ENCODE measurements at places on chromosomes 5 and 9.
A peak's percentile ranks its signal among the peaks of the same experiment; 100 is the strongest.

- DNase-seq, result no peak
Measured at GRCh38 chr5:113311301-113311700, 123.5 kb downstream of the TSSK1B start.

GRCh38 chr9:137435980-137436760 lies 5.0 kb downstream of the ENTPD8 start:
- no peak for DNase-seq

- no peak for DNase-seq
Measured at GRCh38 chr9:5110867-5111681, 74.4 kb downstream of the INSL6 start.

- DNase-seq, result no peak
Measured at GRCh38 chr5:38598994-38599617, 42.7 kb upstream of the LIFR start.

- DNase-seq, result no peak
Measured at GRCh38 chr5:102523541-102524175, 24.9 kb upstream of the SLCO6A1 start.

DNA sequence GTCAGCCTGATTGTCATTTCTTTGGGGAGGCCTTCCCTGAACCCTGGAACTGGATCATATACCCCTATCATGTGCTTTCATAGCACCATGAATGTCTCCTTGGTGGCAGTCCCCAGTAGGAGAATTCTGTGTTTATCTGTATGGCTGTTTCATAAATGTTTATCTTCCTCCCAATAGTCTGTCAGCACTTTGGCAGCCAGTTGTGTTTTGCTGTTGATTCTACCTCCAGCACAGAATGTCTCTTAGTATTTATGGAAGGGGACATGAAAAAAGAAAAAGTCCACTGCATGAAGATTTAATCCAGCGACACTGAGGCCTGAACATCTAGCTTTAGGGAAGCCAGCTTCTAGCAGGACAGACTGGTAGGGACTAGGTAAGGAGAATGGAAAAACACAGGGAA lies 38.3 kb downstream of the GHR start:
- DNase-seq, result no peak

DNA sequence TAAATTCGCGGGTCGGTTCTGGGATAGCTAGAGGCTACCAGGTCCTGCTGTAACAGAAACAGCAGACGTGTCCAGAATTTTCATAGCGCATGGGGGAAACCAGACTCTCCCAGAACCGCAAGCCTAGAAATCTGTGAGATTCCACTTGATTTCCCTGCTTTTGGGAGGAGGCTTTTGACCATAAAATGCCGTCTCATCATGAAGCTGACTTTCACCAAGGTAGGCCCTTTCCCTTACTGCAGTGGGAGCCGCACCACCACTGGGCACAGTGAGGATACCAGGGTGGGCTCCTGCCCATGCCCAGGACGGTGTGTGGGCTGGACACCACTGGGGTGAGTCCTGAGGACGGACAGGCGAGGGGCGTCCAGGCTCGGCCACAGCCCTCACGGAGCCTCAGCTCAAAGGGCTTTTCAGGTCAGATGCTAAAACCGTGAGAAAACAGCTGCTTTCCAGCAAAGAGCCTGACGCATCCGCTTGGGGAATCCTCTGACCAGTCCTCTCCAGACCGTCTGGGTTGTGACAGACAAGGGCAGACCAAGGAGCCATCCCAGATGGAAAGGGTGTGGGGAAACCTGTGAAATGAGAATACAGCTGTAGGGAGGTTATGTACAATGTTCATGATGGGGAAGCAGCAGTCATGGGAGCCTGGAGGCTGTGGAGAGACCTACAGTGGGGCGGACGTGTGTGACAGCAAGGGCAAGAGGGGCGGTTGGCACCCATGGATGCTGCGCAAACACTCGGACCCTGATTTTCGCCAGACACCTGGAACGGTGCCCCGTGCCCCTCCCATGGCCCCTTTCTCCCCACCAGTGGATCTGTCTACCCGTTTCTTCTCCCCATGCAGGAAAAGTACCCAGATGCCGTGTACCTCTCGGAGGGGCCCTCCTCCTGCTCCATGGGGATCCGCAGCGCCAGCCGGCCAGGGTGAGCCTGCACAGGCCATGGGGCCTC lies 59.2 kb downstream of the IPPK start:
- no peak for DNase-seq

GRCh38 chr5:72353046-72353445 lies 32.9 kb downstream of the PTCD2 start:
- DNase-seq, result no peak

DNA sequence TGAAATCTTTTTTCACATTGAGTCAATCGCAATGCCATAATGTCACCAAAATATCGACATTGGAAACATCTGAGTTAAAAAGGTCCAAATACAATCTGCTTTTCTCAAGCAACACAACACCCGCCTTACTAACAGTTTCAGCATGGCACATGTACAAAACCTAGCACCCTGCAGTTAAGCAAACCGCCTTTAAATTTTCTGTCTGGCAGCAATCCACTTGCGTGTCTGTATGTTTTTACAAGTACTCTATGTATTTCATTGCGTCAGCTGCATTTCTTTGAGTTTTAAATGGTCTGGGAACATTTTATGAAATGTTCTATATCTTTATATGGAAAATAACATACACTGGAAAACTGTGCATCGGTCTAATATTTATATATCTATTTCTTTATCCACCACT lies 134.6 kb downstream of the DENND1A start:
- DNase-seq, result no peak

- DNase-seq, result no peak
Measured at GRCh38 chr9:102700936-102701335, 294.2 kb upstream of the CYLC2 start.

GRCh38 chr9:107983762-107984161 lies 494.2 kb upstream of the KLF4 start:
- no peak for DNase-seq

DNA sequence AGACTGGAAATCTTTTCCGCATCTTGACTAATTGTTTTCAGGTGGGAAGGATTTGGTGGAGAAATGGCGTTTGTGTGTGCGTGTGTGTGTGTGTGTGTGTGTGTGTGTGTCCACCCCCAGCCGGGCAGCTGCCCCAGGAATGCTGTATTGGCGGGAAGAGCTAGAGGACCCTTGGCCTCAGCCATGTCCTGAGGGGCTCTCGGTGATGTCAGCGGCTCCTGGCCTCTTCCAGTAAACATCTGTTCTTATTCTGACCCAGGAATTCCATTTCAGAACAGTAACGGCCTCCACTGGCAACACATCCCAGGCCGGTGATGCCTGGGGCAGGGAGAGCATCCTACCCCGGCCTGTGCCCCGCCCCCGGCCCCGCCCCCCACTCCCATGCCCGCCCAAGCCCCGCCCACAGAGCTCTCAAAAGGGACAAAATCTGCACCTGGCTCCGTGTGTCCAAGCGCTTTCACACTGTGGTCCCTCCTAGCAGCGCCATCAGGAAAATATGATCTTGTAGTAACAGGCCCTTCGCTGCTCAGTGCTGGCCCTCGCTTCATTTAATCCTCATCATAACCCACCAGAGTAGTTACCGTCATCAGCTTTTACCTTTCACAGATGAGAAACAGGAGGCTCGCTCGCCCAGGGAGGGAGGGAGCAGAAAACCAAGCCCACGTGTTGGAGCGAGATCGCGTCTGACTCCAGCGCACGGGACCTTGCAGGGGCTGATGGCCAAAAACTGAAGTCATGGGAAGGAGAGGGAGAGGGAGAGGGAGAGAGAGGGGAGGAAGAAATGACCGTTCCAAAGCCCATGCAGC lies 18.9 kb downstream of the ADAMTS2 start:
- no peak for DNase-seq

GRCh38 chr5:65482736-65483545 lies 1.2 kb upstream of the ADAMTS6 start:
- no peak for DNase-seq

DNA sequence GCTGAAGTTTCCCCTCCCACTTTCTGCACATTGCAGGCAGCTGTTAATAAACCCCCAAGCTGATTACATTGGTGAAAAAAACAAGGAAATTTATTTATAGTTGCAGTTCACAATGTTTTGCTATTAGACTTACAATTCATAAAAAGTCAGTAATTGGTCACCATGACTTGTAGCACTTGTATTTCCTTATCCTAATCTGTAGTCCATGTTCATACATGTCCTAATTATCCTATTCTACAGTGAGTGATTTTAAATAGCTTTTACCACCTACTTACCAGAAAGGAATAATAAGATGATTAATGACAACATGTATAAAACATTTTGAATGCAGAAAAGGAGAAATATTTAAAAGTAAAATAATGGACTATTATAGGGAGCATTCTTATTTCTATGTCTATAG lies 760.0 kb upstream of the RIOK2 start:
- no peak for DNase-seq

- no peak for DNase-seq
Measured at GRCh38 chr5:136457390-136458013, 92.2 kb upstream of the TRPC7 start.

DNA sequence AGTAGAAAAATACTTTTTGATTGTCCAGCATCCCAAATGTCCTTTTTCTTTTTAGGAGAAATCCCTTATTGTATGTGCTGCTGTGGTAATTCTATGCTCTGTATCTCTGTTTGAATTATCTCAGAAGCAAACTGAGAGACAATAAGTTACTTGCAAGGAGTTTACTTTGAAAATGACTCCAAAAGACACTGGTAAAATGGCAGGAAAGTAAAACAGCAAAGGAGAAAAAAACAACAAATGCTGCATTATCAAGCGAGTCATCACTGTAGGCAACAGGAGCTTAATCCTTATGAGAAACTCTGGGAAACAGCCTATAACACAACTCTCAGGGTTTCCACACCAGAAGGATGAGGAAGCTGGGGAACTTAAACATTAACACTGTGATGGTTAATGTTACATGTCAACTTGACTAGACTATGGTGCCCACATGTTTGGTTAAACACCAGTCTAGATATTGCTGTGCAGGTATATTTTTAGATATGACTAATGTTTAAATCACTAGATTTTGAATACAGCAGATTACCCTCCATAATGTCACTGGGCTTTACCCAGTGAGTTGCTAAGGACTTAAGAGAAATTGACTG lies 92.6 kb upstream of the GAS1 start:
- DNase-seq, result no peak

GRCh38 chr5:157116483-157116954 lies 7.7 kb upstream of the HAVCR2 start:
- DNase-seq, result no peak

DNA sequence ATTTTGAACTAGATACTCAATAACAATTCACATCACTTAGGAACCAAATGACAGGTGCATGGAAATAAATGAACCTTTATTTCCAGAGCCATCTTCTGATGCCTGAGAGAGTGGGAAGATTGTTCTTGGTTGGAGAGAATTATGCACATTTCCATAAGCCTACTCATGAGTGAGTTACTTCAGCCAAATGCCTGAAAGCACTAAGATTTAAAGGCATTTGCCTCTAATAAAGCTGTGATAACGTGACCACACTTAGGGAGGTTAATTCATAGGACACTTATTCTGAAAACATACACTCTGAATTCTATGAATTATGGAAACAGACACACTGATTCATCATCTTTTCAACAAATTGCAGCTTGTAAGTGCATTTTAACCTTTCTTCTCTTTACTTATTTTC lies 40.0 kb downstream of the KCTD16 start:
- DNase-seq, result no peak

DNA sequence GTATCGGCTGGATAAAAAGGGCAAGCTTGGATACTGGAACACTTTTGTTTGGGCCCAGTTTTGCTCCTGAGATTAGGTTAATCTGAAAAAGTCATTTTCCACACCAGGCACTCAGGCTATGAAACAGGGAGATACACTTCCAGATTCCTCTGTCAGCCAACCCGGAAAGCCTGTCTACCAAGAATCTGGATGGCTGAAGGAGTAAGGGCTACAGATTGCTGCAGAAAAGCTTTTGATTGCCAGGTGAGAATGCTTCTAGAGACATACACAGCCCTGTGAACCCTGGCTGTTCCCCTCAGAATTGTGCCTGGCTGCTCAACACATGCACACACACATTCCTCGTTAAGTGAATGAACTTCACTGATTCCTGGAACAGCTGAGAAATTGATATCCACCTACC lies 114.4 kb downstream of the PSD2 start:
- DNase-seq, result no peak

GRCh38 chr9:89951675-89952074 lies 346.9 kb downstream of the GADD45G start:
- no peak for DNase-seq

DNA sequence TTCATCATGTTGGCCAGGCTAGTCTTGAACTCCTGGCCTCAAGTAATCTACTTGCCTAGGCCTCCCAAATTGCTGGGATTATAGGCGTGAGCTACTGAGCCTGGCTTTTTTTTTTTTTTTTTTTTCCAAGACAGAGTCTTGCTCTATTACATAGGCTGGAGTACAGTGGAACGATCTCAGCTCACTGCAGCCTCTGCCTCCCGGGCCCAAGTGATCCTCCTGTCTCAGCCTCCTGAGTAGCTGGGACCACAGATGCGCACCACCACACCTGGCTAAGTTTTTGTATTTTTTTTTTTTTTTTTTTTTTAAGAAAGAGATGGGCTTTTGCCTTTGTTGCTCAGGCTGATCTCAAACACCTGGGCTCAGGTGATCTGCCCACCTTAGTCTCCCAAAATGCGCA lies 26.2 kb upstream of the GPR21 start:
- no peak for DNase-seq

DNA sequence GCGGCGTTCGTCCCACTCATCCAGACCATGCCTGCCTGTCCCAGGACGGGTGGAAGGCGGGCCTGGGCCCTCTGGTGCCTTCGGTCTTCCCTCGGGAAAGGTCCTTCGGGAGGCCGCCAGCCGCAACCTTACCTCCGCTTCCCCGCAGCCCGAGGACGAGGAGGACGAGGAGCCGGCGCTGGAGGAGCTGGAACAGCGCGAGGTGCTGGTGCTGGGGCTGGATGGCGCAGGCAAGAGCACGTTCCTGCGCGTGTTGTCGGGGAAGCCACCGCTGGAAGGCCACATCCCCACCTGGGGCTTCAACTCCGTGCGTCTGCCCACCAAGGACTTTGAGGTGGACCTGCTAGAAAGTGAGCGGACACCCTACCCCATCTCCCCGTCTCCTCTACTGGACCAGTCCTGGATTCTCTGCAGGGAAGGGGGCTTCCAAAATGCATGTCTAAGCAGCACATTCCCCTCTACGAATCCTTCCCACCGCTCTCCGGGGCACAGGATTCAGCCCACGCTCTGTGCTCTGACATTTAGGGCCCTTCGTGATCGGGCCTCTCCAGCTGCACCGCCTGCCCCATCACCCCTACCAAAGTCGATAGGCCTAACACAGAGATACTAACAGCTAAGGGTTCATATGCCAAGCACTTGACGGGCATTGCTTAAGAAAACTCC lies 1.1 kb downstream of the ARL10 start:
- no peak for DNase-seq

- DNase-seq, result peak; percentile 66
Measured at GRCh38 chr5:912280-913091, 19.8 kb downstream of the TRIP13 start.

Data from nucleus accumbens (tissue), 56 donors.